ENCODE measurements at places on chromosomes 1 and 21. TPM values are rescaled to one million over a fixed set of nuclear protein-coding genes. Genes with fewer than 3 reads are reported as not detected.

LRRC8B gene
- 0.74 TPM for polyA plus RNA-seq

MEX3A gene
- 9.0 TPM for polyA plus RNA-seq

FCRLB gene
- polyA plus RNA-seq, result 2.2 TPM

TLR5 gene
- polyA plus RNA-seq, result 0.09 TPM

TSPAN2 gene
- polyA plus RNA-seq, result 0.17 TPM

FMO4 gene
- 0.55 TPM for polyA plus RNA-seq

PER3 gene
- 4.2 TPM for polyA plus RNA-seq

CFHR4 gene
- not detected for polyA plus RNA-seq

FTCD gene
- 0.55 TPM for polyA plus RNA-seq

LCE3E gene
- polyA plus RNA-seq, result not detected

WDR64 gene
- not detected for polyA plus RNA-seq

TMEM52 gene
- polyA plus RNA-seq, result 1.9 TPM

DNA sequence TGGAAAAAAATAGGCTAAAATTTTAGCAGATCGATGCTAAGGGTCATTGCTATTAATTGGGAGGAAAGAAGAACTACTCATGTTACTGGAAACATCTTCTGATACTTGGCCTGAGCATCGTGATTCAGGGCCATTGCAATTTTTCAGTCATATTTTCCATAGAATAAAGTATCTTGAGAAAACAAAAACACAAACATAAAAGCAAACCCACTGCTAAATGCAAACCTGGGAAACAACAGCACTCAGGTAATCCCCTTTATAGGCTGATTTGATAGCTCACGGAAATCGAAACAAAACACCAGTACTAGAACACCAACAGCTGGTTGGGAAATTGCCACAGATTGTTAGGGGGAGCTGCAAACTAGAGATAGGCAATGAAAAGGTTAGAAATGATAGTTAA is 172.9 kb upstream of the ESRRG start:
- DNase-seq, result no peak

- DNase-seq, result no peak
These were observed 84.7 kb downstream of the OBSCN start for GRCh38 chr1:228292609-228292911.

- peak; percentile 70 for DNase-seq
These were observed 3.4 kb downstream of the CTSK start for GRCh38 chr1:150804671-150805070.

DNA sequence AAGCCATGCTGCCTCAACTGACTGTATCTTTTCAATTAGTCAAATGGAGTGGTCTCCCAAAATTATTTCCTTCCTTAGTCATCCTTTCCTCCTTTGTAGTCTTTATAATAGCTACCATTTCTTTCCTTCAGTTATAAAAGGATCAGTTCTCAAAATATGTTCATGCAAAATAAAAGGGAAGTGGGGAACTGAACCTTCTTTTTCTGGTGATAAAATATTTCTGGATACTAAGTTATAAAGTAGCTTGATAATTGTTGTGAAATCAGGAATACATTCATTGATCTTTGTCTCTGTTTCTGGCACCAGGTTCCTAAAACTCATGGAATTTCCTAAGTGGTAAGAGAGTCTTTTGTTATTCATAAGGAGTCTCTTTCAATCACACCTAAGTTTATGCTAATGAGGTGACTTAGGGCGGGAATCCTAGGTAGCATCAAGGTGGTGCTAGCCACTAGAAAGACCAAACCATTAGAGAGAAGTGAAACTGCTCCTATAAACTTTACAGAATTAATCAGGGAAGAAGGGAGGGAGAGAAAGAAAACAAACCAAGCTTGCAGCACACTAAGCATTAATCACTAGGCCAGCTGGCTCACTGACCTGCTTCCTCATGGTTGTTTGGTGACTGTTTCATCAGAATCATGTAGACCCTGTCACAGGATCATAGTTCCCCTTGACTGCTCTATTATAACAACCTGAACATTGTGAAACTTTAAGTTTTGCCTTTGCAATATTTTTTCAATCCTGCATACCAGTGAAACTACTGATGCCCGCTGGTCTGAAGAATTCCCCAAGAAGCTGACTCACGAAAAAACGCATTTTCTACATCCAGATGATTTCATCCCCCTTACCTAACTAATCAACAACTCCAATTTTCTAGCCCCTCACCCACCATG is 161.6 kb upstream of the PTBP2 start:
- peak; percentile 99 for DNase-seq

GRCh38 chr1:228120351-228120750 is 11.3 kb upstream of the MRPL55 start:
- no peak for DNase-seq

- no peak for DNase-seq
These were observed 55.0 kb downstream of the PLPPR5 start for GRCh38 chr1:98949621-98950020.

DNA sequence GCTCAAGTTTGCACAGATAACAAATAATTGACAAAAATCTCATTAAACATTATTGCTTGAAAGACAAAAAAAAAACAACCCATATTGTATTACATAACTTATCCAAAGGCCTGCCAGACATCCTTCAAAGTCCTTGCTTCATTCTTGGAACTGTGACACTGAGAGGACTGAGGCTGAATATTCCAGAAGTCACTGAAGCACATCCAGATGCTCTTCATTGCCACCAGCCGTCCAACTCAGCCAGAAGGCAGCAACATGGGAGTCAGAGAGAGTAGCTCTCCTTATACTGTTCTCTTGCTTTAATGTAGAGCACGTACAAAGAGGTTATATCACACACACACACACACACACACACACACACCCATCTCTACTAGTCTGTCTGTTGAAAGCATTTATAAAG is 755.0 kb downstream of the LTN1 start:
- DNase-seq, result no peak

DNA sequence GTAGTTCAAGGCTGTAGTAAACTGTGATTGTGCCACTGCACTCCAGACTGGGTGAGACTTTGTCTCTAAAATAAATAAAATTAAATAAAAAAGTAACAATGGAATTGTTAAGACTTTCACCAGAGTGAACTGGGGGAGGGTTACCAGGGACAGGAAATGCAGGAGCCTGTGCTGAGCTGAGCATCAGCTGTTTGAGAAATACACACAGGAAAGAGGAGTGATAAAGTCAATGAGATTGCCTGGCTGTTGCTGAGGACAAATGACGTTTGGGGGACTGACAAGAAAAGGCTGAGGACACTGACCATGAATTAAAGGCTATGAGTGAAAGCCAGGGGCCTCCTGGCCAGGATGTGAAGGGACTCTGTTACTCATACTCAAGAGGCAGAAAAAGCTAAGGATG is 226.3 kb downstream of the SETD4 start:
- no peak for DNase-seq

GRCh38 chr1:30523055-30524020 is 200.0 kb downstream of the MATN1 start:
- DNase-seq, result peak; percentile 48

GRCh38 chr1:47759251-47759935 is 237.8 kb downstream of the TRABD2B start:
- DNase-seq, result no peak

DNA sequence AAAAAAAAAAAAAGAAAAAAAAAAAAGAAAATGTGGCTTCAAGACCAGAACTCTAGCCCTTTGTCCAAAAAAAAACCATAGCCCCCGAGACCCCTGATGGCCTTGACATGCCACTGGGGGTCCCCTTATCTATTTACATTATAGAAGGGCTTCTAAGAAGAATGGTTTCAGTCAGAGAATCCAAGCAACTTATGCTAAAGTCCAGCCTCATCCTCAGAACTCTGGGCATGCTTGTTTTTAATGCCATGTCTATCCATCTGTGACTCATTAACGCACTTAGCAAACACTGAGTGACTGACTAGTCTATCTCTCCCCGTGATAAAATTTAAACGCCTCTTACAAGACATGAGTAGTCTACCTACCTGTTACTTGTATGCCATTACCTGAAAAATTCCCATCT is 29.3 kb downstream of the ERG start:
- no peak for DNase-seq

GRCh38 chr1:182357913-182358312 is 33.7 kb downstream of the GLUL start:
- DNase-seq, result no peak

DNA sequence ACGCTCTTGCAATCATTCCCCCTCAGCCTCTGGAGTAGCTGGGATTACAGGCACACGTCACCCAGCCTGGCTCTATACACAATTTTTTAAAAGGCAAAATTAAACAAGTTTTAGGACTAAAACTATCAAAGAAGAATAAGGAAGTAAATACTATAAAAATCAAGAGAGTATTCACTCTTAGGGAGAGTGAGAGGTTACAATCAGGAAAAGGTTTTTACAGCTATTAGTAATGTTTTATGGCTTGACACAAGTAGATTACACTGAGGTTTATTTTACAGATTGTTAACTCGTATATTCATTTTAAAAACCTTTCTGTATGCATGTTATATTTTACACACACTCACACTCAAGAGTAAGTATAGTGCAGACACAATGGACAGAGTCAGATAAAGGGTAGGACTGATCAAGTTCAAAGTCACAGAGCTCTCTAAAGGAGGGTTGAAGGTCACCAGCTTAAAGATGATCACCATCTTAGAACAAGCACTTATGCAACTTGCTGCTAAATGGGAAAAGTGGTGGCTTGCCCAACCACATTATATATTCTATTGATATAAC is 77.9 kb upstream of the MAN1A2 start:
- DNase-seq, result no peak

- peak; percentile 67 for DNase-seq
These were observed 18.8 kb upstream of the TENT5B start for GRCh38 chr1:27031235-27032118.

- no peak for DNase-seq
These were observed 254.4 kb upstream of the CSF3R start for GRCh38 chr1:36737038-36737555.

DNA sequence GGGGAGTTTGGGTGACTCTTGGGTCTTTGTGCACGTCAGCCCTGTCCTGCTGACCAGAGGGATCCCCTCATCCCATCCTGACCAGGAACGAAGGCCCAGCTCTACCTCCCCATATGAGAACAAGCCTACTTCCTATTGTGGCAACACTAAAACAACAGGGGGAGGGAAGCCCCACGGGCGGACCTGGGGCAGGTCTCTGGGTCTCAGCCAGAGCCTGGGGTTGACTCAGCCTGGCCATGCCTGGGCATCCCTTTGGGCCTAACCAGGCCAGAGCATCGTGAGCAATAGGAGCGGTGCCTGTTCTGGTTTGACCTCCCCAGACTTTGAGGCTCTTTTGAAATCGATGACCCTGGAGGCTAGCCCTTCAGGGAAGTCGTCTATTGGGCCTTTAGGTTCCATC is 16.8 kb downstream of the RPS6KA1 start:
- no peak for DNase-seq

- no peak for DNase-seq
These were observed 26.7 kb upstream of the LDLRAP1 start for GRCh38 chr1:25516686-25517085.

GRCh38 chr1:88890791-88891317 is 513 bp downstream of the GTF2B start:
- DNase-seq, result peak; percentile 41

- peak; percentile 45 for DNase-seq
These were observed 12.9 kb downstream of the DESI2 start for GRCh38 chr1:244665771-244666217.

DNA sequence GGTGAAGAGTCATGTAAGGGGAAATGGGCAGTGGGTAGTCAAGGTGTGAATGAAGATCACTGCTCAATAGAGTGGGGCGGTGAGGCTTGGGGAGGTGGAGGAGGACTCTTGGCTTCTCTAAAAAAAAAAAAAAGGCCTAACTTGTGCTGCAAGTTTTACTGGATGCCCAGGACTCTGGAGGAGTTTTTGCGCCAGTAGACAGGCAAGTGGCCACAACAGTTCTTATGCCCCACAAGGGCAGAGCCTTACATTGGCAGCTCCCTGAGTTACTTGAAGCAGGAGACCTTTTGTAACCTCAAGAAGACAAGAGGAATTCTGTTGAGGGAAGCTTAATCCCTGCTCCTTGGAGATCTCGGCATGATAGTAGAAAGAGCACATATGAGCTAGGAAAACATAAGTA is 54.9 kb upstream of the PPP2R5A start:
- no peak for DNase-seq

DNA sequence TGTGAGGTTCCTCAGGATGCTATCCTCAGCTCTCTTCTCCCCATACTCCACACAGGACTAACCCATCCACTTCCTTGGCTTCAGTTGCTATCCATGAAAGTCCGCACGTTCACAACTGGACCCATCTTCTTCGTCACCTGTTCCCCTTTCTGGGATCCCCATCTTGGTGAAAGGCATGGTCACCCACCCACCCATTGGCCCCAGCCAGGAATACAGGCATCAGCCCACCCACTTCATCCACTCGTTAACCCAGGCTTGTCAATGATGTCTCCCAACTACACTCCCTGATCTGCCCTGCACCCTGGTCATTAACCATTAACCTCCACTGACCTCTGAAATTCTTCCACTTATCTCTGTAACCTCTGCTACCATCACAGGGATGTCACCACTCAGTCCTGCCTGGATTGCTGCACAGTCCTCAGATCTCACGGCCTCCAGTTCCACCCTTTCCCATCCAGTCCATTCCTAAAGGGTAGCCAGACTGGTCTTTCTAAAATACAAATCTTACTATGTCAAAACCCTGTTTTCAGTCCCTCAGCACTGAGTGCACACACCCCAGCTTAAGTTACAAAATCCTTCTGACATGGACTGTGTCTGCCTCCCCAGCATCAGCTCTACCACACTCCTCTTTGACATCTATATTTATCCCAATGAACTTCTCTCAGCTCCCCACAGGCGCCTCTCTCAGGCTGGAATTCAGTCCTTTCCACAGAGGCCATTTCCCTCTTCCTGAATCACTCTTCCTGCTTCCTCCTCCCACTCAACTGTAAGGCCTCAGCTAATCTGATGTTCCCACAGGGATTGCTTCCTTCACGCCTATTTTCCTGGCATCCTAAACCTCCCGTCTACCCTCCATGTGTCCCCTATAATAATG is 10.4 kb downstream of the PGLYRP4 start:
- no peak for DNase-seq

DNA sequence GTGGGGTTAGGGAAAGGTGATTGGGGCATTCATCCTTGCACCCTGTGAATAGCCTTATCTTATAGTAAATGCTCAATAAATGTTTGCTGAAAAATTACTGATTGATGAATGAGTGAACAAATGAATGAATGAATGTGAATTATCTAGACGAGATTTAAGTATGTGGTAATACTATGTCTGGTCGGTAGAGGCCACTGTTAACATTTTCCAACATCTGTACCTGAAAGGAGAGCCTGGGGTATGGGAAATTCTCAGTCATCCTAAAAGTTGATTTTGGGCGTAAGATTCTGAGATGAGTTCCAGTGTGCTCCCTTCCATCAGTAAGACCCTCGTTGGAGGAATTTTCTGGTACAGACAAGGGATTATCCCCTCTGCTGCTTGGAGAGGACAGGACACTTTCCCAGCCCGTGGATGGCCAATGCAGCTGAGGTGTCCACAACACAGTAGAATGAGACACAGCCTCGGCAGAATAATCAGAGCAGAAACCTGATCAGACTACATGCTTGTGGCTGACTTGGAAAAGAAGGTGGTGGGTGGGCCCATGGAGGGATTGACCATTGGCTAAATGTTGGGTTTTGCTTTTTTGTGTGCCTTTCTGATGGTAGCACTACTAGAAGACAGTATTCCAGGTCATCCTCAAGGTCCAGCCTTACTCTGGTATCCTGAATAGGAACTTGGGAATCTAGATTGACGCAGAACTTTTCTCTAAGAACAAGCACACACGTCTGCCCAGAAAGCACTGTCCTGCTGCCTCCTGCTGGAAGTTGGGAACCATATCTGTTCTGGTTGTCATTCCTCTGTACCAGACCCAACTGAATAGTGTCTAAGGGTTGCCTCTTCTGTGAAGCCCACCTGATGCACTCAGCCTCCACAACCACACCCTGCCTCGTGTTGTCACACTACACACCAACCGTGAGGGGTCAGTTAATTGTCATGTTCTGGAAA is 262.0 kb downstream of the TNR start:
- peak; percentile 16 for DNase-seq

- no peak for DNase-seq
These were observed 362.6 kb downstream of the MATN1 start for GRCh38 chr1:30360753-30361152.

All from IMR-90 (cell line).